ENCODE measurements at places on chromosomes 16 and 17.

- no peak for DNase-seq
Measured at GRCh38 chr17:62757500-62757951, 50.6 kb downstream of the MARCHF10 start.

GRCh38 chr17:13067629-13068303, 49.9 kb upstream of the ELAC2 start:
- DNase-seq: no peak

- no peak for DNase-seq
Measured at GRCh38 chr16:47571049-47571448, 109.9 kb downstream of the PHKB start.

- DNase-seq: no peak
Measured at GRCh38 chr16:361341-361871, 8.9 kb upstream of the AXIN1 start.

- DNase-seq: no peak
Measured at GRCh38 chr16:49620158-49620868, 235.6 kb downstream of the ZNF423 start.

- no peak for DNase-seq
Measured at GRCh38 chr17:4823373-4824089, 9.6 kb upstream of the MINK1 start.

All from SW 1271 (cell line).